ENCODE measurements at places on chromosomes 16 and 17.

DNA sequence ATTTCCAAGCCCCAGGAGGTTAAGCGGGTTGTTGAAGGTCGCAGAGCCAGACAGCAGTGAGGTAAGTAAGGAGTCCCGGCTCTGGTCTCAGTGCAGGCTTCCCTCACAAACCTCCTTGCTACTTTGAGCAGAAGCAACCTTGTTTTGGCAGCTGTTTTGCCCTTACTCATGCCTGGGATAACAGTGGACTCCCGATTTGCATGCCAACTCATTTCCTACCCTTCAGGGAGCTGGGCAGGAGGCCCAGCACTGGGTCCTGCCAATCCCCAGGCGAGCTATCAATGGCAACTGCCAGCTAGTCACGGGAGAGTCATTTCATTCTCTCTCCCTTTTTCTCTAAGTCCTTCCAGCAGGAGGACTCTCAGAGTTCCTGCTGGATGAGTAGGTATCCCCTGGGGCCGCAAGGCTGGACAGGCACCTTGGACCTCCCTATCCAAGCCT is 72.0 kb upstream of the KSR1 start:
- DNase-seq = no peak

GRCh38 chr17:48470388-48471034 is 40.5 kb upstream of the SKAP1 start:
- DNase-seq = no peak

DNA sequence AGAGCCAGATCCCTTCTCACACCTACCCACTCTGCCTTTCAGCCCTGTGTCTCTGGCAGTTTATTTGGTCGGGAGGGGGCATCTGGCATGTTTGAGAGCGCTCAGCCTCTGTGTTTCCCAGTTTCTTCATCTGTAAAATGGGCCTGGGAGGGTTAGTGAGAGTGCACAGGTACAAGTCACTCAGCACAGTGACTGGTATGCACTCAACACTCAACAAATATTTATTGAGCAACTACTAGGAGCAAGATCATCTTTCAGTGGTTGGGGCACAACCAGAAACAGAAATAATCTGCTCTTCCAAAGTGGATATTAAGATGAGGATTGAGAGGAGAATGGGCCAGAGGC is 13.7 kb upstream of the SRCIN1 start:
- DNase-seq = no peak

DNA sequence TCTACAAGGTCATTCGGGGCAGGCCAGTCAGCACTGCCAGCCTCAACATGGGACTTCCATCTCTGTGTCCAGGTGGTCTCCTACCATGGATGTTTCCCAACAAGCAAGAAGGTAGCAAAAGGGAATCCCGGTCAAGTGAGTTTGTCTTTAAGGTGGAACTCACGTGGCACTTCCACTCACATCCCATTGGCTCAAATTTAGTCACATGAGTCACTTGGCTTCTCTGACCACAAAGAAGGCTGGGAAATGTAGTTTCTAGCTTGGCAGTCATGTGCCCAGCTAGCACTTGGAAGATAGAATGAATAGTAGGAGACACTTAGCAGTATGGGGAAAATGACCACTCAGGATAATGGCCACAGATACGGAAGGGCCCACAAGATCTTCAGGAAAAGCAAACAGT is 106.6 kb downstream of the AIPL1 start:
- no peak for DNase-seq

DNA sequence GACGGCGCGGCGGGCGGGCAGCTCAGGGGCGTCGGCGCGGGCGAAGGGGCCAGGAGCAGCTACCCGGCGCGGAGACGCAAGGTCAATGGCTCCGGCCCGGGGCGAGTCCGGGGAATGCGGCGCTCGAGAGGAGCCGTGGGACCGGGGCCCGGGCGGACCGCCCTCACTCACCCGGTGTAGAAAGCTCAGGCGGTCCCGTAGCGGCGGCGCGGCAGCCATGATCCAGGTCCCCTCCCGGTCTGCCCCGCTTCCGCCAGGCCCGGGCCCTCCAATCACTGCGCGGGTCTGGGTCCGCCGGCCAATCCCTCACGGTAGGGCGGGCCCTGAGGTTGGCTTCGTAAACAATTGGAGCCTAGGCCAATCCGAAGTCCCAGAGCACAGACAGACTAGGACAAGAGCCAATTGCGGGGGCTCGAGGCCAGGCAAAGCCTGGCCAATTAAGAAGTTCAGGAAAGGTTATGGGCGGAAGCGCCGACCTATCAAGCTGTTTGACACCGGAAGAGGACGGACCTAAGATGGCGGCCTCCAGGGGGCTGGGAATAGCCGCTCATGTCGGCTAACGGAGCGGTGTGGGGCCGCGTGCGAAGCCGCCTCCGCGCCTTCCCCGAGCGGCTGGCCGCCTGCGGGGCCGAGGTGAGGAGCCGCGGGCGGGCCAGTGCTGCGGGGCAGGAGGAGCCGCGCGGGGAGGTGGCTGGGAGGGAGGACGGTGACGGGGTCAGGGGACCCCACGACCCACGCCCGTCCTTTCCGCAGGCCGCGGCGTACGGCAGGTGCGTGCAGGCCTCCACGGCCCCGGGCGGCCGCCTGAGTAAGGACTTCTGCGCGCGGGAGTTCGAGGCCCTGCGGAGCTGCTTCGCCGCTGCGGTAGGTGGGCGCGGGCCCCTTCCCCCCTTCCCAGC is at the start of the genes NDUFAF8 and TEPSIN:
TSS of gene NDUFAF8 (plus strand) at position 504 of the 899 bp plus-strand sequence. CDS start at position 550, 46 bp downstream.
TSS of gene TEPSIN (minus strand) at position 241 of the 899 bp plus-strand sequence. CDS start at position 219, 22 bp downstream.
- peak; percentile 97 for DNase-seq

DNA sequence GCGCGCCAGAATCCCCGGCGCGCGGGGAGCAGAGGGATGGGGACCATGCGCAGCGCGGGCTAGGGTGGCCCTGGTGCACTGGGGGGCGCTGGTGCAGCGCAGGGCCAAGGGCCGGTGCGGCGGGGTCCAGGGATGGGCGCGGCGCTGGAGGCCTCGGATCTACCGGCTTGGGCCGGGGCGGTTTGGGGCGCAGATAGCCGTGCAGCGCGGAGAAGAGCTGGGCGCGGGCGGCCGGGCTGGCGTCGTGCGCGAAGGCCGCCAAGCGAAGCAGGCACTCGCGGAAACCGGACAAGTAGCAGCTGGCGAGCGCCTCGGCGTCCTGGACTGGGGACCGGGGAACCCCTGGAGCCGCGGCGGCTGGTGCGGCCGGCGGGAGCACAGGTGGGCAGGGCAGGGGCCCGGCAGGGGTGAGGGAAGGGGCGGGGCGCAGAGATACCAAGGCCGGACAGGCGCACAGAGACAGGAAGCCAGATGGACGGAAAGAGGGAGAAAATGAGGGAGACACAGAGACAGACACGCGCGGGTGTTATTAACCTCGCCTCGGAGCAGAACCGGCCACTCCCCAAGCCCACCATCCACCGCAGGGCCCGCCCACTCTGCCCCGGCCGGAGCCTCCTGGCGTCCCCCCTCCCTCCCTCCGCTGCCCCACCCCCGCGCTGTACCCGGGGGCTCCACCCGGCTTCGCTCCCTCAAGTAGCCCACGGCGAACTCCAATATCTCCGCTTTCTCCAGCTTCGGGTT is 2.1 kb downstream of the HES7 start:
- DNase-seq = peak; percentile 43

DNA sequence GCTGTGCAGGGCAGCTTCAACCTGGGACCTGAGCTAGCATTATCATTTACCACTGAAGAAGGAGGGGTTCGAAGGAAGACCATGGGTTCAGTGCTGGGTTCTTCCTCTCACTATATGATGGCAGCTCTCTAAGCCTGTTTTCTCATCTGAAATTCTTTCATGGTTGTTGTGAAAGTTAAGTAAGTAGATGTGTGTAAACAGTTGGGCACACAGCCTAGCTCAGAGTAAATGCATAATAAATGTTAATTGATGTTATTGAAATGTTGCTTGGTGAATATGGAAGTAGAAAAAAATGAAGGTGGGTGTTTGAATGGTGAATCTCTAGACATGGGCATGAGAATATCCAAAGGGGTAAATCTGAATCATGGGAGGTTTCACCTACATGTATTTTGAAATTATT is 9.1 kb downstream of the CEP95 start:
- no peak for DNase-seq

GRCh38 chr16:84484579-84485254 is 19.7 kb downstream of the MEAK7 start:
- no peak for DNase-seq

DNA sequence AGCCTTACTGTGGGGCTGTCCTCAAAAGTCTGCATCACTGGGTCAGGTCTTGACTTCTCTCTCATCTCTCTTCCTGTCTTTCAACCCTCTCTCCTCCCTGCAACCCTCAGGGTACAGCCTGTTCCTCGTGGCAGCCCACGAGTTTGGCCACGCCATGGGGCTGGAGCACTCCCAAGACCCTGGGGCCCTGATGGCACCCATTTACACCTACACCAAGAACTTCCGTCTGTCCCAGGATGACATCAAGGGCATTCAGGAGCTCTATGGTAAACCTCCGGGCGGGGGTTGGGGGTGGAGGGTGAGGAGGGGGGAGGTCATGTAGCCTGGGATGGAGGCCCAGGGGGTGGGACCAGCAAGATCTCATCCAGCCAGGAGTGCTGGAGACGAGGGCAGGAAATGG is 12.7 kb downstream of the MMP2 start:
- no peak for DNase-seq

DNA sequence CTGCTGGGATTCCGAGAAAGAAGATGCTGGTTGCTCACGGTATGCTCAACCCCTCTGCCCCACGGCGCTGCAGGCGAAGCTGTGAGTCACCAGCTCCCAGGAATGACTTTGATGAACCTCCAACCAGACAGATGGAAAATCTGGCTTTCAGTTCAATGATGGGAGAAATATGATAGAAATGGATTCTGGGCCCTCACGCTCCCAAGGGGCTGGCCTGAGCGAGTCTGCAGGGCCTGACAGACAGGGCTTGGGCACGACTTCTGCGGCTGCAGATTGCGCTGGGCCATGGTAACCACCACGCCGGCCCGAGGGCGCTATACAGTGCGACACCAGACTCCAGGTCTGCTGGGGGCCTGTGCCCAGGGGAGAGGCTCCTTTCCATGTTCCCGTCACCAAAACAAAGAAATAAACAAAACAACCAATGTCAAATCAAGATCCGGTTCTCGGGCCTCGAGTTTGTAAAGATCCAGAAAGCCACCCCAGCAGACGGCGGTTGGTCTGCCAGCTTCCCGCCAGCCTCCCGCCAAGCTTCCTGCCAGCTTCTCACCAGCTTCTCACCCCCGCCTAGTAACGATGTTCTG is 11.1 kb upstream of the ABR start:
- DNase-seq = no peak

- DNase-seq = no peak
Observed at GRCh38 chr17:21542991-21543390, 149.3 kb upstream of the KCNJ18 start.

- DNase-seq = no peak
Observed at GRCh38 chr17:81635431-81635830, 1.5 kb downstream of the NPLOC4 start.

GRCh38 chr17:55249861-55250260 is 14.9 kb upstream of the HLF start:
- no peak for DNase-seq

- DNase-seq = no peak
Observed at GRCh38 chr16:15950161-15950854, 892 bp downstream of the ABCC1 start.

DNA sequence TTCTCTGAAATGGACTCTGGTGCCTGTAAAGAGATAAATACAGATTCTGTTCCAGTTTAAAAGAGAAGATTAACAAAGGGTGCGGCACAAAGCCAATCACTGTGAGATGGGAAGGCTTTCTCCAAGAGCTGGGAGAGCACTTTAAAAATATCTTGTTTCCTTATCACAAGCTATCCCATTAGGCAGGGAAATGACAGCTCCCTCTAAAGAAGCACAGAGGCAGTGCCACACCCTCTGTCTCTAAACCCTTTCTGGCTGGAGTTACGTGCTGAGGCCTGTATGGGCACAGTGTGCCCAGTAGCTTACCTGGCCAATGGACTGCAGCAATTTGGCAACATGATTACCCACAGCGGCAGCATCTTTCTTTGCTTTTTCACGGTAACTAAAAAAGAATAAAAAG is 9.0 kb upstream of the TERB1 start:
- DNase-seq = no peak

GRCh38 chr16:86929057-86929871 is 350.9 kb downstream of the FOXL1 start:
- no peak for DNase-seq

GRCh38 chr17:83064021-83064731 is 15.2 kb upstream of the METRNL start:
- no peak for DNase-seq

DNA sequence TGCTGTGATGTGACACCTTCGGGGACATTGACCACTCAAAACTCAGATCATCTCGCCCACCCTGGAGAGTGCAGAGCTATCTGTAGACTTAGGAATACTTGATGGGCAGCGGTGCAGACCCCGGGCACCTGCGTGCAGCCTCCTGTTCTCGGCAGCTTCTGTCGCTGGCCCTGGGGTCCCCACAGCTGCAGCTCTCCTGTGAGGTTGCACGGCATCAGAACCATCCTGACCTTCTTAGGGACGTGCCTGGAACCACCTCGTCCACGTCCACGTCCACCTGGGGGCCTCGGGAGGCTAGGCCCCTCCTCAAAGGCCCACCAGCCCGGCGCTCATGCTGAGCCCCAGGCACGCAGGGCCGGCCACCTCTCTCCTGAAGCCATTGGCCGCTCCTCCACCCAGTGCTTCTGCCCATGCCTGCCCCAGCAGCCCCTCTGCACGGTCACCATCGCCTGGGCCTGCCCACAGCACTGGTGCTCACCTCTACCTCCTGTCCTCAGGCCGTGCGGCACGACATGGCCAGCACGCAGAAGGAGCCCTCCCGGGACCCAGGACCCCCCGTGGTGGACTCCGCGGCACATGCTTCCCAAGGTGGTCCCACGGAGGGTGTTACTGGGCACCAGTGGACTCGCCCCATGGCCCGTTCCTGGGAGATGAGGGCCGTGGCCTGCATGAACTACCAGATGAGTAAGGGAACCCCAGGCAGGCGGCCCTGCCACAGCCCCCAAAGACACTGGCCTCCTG is 2.3 kb upstream of the WFIKKN1 start:
- no peak for DNase-seq

GRCh38 chr16:48126801-48127644 is 28.8 kb downstream of the ABCC12 start:
- no peak for DNase-seq

GRCh38 chr17:21176773-21177395 is 37.1 kb downstream of the TMEM11 start:
- no peak for DNase-seq

DNA sequence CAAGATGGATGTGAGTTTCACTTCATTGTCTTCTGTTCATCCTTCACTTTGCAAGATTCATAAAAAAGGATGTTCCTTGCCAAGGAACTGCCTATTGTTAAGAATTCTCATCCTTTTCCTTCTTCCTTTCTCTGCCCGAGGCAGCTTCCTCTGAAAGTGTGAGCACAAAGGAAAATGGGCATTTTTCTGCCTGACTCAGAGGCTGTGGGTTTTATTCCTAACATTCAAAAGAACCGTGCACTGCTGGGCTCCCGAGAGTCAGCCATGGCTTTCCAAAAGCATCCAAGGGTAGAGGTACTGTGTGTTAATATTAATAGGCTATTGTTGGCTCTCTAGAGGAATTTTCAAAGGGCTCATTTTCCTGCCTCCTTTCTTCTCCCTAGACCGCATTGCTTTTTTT is 289.4 kb downstream of the ABCC12 start:
- no peak for DNase-seq

DNA sequence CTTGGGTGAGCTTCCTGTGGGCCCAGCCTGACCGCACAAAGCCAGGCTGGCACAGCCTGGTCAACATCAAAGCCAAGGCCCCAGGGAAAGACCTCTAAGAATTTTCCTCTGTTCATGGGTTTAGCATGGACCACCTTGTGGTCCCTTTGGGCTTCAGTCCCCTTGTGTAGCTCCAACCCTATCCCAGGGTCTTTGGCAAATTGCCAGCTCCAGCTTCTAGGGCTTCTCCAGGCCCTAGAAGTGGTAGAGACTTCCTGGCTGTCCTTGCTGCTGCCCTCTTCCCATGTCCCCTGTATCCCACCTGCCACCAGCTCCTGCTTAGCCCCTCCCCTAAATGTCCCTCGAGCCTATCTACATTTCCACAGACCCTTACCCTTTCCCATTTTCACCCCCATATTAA is 9.7 kb upstream of the ITGA3 start:
- DNase-seq = no peak
